T-helper 17 cell (primary cell): ENCODE measurements at places on chromosomes 3 and 15. TPM values are rescaled to one million over a fixed set of nuclear protein-coding genes. Genes with fewer than 3 reads are reported as not detected.

The MEIS2 gene
- not detected for total RNA-seq

DNA sequence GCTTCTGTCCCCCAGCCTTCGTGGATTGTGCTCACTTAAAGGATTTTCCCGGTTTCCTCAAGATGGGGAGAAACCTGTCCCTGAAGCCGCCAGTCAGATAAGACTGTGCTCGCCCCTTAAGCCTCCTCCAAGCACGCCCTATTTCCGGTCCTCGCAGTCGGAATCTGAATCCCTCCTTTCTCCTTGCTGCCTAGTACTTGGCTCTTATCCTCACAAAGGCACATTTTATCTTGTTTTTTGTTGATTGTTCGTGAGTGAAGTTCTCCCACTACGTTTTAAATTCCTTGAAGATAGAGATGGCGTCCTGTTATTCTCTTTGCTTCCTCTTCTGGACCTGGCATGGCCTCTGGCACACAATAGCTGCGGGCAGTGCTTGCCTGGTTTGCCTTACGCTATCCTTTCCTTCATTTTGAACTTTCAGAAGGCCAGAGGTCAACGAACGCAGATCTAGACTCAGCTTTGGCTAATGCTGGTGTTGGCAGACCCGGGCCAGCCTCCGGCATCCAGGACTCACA, 1.7 kb downstream of the CLDN11 start:
- no peak for DNase-seq

GRCh38 chr3:127684871-127685707, 12.3 kb downstream of the ABTB1 start:
- no peak for DNase-seq

- no peak for DNase-seq
Measured at GRCh38 chr15:100170291-100171210, 171.2 kb downstream of the ADAMTS17 start.
